ENCODE measurements at places on chromosomes 16 and 17. TPM values are rescaled to one million over a fixed set of nuclear protein-coding genes. Genes with fewer than 3 reads are reported as not detected.

Gene TRAPPC2L
- total RNA-seq: 53.4 TPM

Gene ZNF624
- 3.2 TPM for total RNA-seq

Gene NXPH3
- not detected for total RNA-seq

Gene SPNS3
- total RNA-seq: 3.4 TPM

Gene KRTAP3-2
- not detected for total RNA-seq

Gene QPRT
- 0.76 TPM for total RNA-seq

Gene METTL22
- total RNA-seq: 30.0 TPM

Gene PLCG2
- total RNA-seq: 7.6 TPM

Gene ESRP2
- not detected for total RNA-seq

Gene CACNG4
- not detected for total RNA-seq

Gene IFI35
- 24.3 TPM for total RNA-seq

Gene ZFP3
- 2.6 TPM for total RNA-seq

Gene TMC7
- not detected for total RNA-seq

Gene NCOR1
- total RNA-seq: 119 TPM

Gene VPS4A
- 66.5 TPM for total RNA-seq

Gene ZNF19
- total RNA-seq: 4.8 TPM
